Melanocyte of skin (primary cell): ENCODE measurements at places on chromosomes 7 and 10. TPM values are rescaled to one million over a fixed set of nuclear protein-coding genes. Genes with fewer than 3 reads are reported as not detected.

NME8 gene
- not detected in 2 replicates for total RNA-seq

CCL26 gene
- total RNA-seq, result not detected in 2 replicates

SEMA3D gene
- total RNA-seq, result 0.36 and 0.69 TPM in 2 replicates

GATA3 gene
- total RNA-seq, result not detected in 2 replicates

GDF2 gene
- total RNA-seq, result not detected in 2 replicates

NRP1 gene
- 1.4 and 9.1 TPM in 2 replicates for total RNA-seq

TRIM74 gene
- total RNA-seq, result not detected in 2 replicates

TMEM26 gene
- total RNA-seq, result 0.33 and 1.1 TPM in 2 replicates

ATAD1 gene
- total RNA-seq, result 72.3 and 101 TPM in 2 replicates

ZNF485 gene
- 4.7 and 5.6 TPM in 2 replicates for total RNA-seq

FAM25A gene
- total RNA-seq, result not detected in 2 replicates

LIPN gene
- total RNA-seq, result not detected in 2 replicates

PAX4 gene
- not detected in 2 replicates for total RNA-seq
